ENCODE measurements at places on chromosomes 6 and 20. TPM values are rescaled to one million over a fixed set of nuclear protein-coding genes. Genes with fewer than 3 reads are reported as not detected.

DNA sequence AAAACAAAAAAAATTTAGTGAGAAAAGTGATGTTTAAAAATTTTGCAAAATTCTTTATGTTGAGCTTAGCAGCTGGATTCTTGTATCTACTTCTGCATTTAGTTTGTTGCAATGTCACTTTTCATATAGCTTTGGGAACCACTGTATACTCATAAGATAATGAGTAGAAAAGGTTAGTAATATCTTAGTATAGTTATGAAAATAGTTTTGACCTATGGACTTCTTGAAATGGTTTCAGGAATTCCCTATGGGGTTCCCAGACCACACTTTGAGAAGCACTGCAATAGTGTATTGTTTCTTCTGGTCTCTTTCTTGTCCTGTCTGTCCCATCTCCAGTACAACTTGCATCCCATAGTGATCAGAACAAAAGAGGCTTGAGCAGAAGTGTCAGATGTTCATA is 29.4 kb downstream of the PPP1R16B start:
- ATAC-seq, result no peak

TOX2 gene
- 4.9 TPM for total RNA-seq

WDR27 gene
- 61.5 TPM for total RNA-seq

SSTR4 gene
- total RNA-seq, result not detected

NSFL1C gene
- 53.4 TPM for total RNA-seq

All from motor neuron (in vitro differentiated cells).